ENCODE measurements at places on chromosomes 6 and 20. TPM values are rescaled to one million over a fixed set of nuclear protein-coding genes. Genes with fewer than 3 reads are reported as not detected.

Gene CLIC5
- total RNA-seq = not detected

Gene FOXC1
- 4.4 TPM for total RNA-seq

Gene TOMM34
- total RNA-seq = 9.9 TPM

Gene LRRC73
- 0.11 TPM for total RNA-seq

Gene ARFGEF3
- total RNA-seq = 1.7 TPM

Gene LGSN
- not detected for total RNA-seq

Gene FRMD1
- total RNA-seq = not detected

Gene SSTR4
- total RNA-seq = not detected

Gene TCP11
- total RNA-seq = not detected

Gene PPP1R14C
- total RNA-seq = not detected
